Activated CD4-positive, alpha-beta T cell treated with anti-CD3 and anti-CD28 coated beads, Interleukin-2, amount 50 U/mL, for 24 hours (primary cell): ENCODE measurements at places on chromosomes 4 and X.
A peak's percentile ranks its signal among the peaks of the same experiment; 100 is the strongest.

DNA sequence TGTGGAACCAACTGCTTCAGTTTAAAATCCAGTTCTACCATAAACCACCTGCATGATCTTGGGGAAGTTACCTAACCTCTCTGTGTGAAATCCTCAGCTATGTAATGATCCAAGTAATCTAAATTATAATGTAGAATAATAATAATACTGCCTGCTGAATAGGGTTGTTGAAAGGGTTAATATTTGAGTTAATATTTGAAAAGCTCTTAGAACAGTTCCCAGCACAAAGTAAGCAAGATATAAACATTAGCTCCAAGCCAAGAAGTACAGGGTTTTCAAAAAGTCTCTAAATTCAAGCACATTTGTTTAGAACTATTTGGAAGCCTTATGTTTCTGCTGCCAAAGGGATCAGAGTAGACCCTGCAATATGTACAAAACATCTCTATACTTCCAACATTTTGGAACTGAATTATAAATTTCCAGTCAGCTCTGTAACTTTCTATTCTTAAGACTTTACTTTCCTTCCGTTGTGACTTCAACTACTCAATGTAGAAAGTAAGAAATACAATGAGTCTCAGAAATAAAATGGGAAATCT lies 76.7 kb upstream of the FAM9C start:
- DNase-seq: no peak

- DNase-seq: no peak
Measured at GRCh38 chr4:768995-769394, 56.9 kb downstream of the CPLX1 start.

- peak; percentile 42 for DNase-seq
Measured at GRCh38 chr4:600850-601515, 24.4 kb upstream of the PDE6B start.

GRCh38 chr4:84455697-84456096 lies 43.4 kb downstream of the NKX6-1 start:
- DNase-seq: no peak

GRCh38 chr4:46979283-46979682 lies 14.1 kb downstream of the GABRA4 start:
- no peak for DNase-seq

DNA sequence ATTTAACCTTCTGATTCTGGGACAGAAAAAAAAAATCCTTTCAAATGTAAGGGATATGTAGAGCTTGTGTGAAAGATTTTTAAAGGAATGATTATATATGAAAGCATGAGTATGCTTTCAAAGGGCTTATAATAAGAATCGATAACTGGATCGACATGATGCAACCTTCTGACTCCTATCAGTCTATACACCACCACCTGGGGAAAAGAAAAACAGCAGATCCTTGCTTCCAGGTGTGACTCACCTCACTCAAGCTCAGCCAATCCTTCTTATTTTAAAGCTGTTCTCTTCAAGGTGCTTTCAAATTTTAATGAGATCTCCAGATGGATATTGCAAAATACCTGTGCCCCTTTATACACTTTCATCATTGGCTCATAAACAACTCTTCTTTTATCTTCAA lies 102.1 kb upstream of the EDNRA start:
- no peak for DNase-seq

DNA sequence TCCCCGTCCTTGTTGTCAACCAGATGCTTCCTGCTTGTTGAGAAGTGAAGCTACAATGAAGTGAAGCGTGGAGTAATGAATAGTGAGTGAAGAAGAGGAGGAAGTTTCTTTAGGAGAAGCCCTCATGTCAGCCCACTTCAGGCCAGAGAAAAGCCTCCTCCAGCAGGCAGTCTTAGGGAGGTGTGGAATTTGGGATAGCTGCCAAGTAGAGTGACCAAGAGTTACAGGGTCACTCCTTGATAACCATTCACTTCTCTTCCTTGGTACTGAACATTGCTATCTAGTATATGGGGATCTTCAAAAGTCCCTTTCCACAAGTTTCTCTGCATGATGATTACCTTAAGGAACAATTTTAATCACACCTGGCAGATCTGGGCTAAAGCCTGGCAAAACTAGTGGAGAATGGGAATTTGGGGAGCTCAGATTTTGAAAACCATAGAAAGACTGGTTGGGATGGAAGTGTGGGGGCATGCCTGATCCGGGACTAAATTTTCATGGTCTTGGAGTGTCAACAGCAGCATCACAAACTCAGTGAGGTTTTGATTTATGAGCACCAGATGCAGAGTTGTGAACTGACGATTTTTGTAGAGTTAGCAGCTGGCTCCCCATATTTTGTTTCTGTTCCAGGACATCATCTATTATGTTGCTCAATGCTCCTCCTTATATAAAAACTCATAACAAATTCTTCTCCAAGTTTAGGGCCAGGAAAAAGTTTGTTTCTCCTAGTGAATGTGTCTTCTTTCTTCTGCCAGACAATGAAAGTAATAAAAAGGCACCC lies 53.1 kb downstream of the IGSF1 start:
- DNase-seq: no peak

DNA sequence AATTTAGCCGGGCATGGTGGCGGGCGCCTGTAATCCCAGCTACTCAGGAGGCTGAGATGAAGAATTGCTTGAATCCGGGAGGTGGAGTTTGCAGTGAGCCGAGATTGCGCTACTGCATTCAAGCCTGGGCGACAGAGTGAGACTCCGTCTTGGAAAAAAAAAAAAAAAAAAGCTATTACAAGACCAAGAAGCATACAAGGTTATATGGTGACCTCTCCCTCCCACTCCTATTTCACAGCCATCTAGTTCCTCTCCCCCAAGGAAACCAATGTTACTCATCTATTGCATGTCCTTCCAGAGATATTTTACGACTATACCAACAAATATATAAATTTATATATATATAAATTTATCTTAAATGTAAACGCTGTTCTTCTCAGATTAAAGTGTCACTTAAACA lies 3.2 kb downstream of the SLC9A7 start:
- DNase-seq: no peak

DNA sequence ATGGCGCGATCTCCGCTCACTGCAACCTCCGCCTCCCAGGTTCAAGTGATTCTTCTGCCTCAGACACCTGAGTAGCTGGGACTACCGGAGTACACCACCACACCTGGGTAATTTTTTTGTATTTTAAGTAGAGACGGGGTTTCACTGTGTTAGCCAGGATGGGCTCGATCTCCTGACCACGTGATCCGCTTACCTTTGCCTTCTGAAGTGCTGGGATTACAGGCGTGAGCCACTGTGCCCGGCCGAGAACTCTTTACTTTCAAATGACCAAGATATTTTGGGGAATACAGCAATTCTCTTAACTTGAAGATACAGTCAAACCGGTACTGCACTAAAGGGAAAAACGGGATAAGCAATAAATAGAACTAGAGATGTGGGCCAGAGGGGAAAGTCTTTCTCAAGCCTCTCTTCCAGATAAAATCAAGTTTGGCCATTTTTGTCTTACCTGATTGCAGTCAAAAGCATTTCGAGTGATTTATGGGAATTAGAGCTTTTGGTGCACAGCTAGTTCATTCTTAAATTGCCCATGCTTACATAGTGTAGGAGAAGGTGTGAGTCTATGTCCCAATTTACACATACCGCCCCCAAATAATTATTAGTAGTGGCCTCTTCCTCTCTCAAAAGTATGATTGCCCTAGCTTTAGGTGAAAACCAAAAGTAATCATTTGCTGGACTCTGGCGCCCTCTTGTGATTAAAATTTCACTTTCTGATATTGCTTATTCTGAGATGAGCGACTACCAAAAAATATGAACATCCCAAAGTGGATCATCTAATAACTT lies 53.2 kb upstream of the ABCG2 start:
- DNase-seq: no peak
